ENCODE measurements at places on chromosomes 4 and X.

DNA sequence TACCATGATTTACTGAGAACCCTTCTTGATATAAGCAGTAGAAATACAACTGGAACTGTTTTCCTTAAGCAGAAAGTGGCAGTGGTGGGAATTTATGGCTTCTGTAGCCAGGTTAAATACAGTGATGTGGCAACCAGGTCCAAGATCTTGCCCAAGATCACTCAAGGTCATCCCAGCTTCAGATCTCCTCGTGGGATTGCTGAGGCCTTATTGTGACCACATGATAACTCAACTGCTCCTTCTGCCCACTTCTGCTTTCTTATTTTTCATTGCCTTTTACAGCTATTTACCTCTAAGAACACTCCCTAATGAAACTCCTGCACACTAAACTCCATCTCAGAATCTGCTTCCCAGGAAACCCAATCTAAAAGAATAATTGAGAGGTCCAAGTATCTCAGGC, 12.4 kb upstream of the CYBB start:
- DNase-seq: no peak

DNA sequence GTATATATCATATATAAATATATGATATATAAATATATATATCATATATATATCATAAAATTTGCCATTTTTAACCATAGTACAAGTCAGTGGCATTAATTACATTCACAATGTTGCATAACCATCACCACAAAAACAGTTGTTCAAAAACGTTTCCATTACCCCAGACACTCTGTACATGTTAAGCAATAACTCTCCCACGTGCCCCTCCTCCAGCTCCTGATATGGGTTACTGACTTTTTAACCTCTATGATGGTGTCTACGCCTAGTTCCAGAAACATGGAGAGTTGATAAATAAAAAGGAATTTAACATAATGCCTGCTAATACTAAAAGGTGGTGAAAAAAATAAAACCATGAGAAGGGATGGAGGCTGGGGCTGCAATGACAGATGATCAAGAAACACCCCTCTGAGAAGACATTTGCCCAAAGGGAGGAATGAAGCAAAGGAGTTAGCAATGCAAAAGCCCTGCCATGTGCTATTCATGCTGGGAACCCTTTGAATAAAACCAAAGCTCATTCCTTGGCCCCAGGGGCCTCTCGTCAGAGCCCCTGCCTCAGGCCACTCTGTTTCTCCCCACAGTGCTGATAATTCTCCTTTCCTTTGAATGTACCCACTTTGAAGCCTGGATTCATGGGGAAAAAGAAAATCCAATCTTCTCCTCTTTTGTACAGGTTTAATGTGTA, 144.3 kb downstream of the NWD2 start:
- DNase-seq: no peak

GRCh38 chr4:171430495-171430894, 382.7 kb upstream of the GALNTL6 start:
- DNase-seq: no peak

- no peak for DNase-seq
These were observed 79.2 kb downstream of the ARAP2 start for GRCh38 chr4:36164900-36165630.

- no peak for DNase-seq
These were observed 637 bp downstream of the MAMLD1 start for GRCh38 chrX:150363561-150364346.

DNA sequence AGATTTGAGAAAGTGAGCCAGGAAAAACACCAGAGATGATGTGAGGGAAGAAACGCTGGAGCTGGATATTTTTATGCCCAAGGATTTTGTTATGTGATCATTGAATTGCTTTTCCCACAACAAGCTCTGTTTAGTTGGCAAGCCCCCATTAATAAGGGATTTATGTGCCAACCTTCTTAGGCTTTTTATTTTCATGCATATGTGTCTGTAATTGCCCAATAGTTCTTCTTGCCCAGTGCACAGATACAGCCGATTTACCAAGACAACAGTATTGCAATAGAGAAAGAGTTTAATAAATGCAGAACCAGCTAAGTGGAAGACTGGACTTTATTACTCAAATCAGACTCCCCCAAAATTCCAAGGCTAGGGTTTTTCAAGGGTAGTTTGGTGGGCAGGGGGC, 57.7 kb downstream of the TRIM2 start:
- DNase-seq: no peak

DNA sequence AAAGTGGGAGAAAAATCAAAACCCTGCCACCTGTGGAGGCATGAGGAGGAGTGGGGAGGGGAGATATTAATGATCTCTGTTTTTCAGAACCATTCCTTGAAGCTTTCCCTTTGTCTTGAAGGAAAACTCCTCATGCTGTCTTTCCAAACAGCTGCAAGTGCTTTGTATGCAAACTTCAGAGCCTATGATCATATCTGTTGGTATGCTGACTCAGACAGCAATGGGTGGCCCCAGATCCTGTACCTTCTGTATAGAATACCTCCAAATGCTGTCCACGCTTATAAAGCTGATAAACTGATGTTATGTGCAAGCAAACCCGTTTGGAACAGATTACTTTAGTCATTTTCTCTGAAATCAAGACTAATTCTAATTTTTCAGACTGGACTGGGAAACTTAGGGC, 31.9 kb downstream of the BMP15 start:
- no peak for DNase-seq

- DNase-seq: no peak
These were observed 914.5 kb downstream of the STIM2 start for GRCh38 chr4:27775156-27775555.

- no peak for DNase-seq
These were observed 182.8 kb downstream of the IDS start for GRCh38 chrX:149322316-149322715.

DNA sequence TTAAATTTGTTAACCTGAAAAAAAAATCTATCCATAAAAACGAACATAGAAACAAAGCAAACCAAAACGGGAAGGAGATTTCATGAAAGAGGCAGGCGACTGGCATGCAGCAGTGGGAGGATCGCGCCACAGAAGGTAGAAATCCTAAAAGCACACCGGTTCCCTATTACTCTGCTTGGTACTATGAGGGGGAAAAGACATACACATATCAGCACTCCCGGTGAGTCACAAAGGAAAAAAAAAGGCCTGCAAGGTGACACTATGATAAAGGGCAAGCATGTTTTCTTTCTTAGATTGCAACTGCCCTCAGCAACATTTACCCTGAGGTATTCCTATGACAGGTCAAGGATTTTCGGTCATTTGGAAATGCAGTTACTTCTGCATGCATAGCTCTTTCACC, 60.6 kb upstream of the NAP1L5 start:
- DNase-seq: no peak

DNA sequence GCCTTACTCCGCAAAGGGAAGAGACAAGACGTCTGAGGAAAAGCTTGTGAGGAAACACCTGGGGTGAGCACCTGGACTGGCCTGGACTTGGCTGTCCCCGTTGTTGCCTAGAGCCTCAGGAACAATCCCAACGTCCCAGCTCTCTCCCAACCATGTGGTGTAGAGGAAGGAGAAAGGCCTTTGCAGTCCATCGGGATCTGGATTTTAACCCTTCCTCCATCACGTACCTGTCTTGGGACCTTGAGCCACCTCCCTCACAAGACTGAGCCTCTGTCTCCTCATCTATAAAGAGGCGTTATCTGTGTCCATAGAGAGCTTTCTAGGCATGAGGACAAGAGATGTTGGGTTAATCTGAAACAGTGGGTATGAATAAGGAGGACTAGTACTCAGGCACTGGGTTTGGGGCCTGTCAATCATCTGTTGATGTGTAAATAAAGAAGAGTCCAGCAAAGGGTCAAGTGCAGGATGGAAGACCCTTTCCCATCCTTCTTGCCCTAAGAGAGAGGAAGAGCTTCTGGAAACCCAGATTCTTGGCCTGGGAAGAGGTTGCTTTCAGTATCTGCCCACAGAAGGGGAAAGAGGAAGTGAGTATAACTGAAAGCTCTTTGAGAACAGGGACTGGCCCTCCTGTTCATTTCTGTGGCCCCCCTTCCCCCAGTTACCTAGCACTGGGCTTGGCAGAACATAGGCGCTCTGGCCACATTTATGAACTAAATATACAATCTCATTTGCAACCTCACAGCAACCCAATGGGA, 137.1 kb downstream of the PJA1 start:
- no peak for DNase-seq

- no peak for DNase-seq
These were observed 120.9 kb upstream of the NRK start for GRCh38 chrX:105701310-105702052.

DNA sequence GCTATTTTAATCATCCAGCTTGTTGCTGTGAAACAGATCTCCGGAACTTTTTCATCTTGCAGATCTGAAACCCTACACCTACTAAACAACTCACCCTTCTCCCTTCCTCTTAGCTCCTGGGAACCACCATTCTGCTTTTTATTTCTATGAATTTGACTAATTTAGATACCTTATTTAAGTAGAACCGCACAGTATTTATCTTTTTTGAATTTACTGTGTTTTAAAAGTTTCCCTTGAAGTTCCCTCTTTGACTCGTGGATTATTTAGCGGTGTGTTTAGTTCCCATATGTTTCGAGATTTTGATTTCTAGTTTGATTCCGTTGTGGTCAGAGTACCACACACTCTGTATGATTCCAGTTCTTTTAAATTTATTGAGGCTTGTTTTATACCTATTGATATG, 44.6 kb downstream of the EIF2S3 start:
- DNase-seq: no peak

- no peak for DNase-seq
These were observed 99.0 kb downstream of the AFF2 start for GRCh38 chrX:148599404-148599803.

GRCh38 chrX:2614911-2615310, 76.2 kb upstream of the CD99 start:
- DNase-seq: peak; percentile 64

DNA sequence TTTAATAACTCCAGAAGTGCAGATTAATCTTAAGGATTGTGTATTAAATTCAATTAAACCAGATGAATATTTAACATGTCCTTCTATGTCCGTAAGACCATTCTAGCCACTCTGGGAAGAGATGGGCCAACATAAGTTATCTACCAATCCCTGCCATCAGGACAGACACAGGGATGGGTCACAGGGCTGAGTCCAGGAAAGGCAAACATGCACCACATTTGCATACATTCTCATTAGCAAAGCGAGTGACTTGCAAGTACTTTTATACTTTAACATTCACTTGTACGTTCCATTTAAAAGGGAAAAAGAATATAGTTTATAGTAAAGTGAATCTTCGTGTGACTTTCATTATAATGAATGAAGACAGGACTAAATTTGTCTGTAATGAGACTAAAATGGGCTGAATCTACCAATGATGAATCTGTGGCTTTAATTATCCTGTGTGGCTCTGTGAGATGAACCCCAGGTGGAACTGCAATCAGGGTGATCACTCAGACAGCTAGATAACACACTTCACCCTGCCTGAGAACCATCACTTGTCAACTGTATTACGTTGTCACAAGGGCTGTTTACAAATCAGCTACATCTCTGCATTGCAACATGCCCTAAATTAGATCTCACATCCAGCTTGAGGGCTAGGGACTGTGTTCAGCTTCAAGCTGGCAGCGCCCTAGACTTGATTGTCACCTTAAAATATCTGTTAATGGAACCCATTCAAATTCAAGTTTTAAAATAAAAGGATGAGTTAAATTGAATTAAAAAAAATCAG, 77.2 kb downstream of the SH3KBP1 start:
- no peak for DNase-seq

DNA sequence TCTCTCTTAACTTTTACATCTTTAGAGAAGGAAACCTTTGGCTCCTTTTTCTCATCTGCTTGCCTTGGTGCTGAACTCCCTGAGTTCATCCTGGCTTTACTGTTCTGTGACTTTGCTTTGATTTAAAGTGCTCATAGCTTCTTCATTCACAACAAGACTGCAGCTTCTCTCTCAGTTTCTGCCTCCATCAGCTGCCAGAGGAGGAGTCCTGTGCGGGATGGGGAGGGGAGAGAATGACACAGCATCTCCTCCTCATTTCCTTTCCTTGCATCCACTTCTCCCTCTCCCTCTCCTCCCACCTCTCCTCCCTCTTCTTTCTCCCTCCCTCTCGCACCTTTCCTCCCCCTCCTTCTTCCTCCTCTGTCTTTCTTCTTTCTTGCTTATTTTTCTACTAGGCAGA, 42.0 kb downstream of the CBLL2 start:
- no peak for DNase-seq

DNA sequence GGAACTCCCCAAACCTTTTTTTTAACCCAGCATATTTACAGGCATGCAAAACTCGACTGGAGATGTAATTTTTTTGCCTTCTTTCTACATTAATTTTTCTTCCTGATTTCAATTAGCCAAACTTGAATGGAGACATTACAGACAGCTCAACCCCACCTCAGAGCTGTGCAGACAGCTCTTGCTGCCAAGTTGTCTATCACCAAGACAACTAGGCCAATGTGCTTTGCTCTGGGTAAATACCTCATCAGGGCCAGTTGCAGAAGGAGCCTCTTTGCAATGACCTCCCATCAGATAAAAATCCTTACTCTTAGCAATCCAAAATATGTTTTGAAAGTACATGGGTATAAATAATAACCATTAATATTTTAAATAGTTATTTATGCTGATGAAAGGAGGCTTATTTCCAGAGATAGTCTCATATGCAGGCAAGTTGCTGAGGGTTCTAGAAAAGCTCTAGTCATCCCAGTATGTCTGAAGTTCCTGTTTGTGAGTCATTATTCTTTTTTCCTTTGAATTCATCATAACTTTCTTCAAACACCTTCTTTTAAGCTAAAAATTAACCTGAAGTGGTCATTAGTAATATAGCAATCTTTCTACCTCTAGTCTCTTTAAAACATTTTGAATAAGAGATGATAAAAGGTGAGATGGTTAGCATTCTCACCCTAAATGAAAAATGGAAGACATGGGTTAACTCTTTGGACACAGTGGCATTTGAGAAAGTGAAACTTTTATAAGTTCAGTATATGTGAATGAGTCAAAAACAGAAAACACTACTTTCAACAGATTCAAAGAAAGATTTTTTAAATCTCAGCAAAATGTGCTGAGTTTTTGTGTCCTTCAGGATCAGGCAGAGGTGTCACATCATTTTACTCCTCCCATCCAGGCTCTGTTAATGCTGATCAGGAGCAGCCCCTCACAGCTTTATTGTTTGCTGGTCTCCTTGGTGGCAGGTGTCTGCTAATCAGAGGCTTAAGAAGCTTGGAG, 475.5 kb upstream of the FGF16 start:
- no peak for DNase-seq

- DNase-seq: no peak
These were observed 90.6 kb downstream of the BMPR1B start for GRCh38 chr4:94848326-94848725.
